ENCODE measurements at places on chromosomes 7 and 10. TPM values are rescaled to one million over a fixed set of nuclear protein-coding genes. Genes with fewer than 3 reads are reported as not detected.

DNA sequence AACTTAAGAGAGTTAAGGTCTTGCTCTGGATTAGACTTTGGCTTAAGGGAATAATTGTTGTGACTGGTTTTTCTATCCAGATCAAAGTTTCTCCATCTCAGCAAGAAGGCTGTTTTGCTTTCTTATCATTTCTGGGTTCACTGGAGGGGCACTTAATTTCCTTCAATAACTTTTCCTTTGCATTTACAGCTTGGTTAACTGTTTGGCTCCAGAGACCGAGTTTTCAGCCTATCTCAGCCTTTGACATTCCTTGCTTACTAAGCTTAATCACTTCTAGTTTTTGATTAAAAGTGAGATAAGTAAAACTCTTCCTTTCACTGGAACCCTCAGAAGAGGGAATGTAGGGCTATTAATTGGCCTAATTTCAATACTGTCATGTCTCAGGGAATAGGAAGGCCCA lies 76.4 kb downstream of the LARP4B start:
- no peak for DNase-seq

DNA sequence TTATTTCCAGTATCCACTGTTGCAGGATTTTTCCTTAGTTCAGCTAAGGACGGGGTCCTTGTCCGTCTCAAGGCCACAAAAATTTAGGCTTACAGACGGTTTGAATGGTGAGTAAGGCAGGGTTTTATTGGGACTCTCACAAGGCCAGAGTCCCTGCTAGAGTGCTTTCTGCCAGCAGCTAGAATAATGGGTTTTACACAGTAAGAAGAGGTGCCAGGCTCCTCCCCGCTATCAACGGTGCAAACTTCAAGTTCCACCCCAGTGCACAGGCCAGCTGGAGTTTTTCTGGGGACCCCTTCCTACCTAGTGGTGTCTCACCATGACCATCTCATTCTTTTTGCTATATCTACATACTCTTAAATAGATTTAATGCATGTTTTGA lies 198.5 kb upstream of the KCTD7 start:
- no peak for DNase-seq

GRCh38 chr7:108460964-108461363 lies 4.7 kb upstream of the NRCAM start:
- no peak for DNase-seq

GRCh38 chr7:114765331-114766040 lies 156.4 kb upstream of the MDFIC start:
- no peak for DNase-seq

DNA sequence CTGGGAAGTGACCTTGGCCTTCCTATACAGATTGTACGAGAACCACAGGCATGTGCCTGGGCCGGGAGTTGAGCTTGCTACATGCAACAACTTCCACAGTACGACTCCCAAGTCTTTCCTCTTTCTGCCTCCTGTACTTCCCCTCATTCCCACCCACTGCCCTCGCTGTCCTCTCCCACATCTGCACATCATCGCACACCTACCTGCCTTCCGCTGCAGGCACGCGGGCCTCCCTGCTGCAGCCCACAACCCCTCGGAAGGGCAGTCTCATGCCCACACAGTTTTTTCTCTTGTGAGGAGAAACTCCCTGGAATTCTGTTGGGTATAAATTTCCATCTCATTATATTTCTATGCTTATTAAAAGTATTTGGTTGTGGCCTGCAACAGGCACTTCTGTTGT lies 117.2 kb downstream of the ACTR3B start:
- no peak for DNase-seq

The PLXNA4 gene
- total RNA-seq, result 1.2 TPM

DNA sequence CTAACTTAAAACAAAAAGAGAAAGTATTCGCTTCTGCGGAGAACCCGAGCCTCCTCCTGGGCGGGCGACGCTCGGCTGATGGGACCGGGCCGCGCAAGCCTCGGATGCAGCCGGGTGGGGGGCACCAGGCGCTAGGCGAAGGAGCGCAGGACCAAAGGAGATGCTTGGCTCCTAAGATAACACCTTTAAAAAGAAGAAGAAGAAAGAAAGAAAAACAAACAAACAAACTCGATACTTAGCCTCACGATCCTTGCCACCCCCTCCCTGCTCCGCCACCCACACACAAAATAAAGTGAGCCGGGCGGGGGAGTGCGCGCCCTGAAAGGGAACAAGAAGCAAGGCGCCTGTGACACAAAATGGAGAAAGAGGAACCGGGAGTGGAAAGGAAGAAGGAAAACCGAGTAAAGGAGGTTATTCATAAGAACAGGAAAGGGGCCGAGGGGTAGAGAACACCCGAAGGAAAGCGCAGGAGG lies 34.0 kb upstream of the EBLN1 start:
- DNase-seq, result no peak

The IRF5 gene
- not detected for total RNA-seq

Measured in glomerular endothelial cell (primary cell).